ENCODE measurements at places on chromosomes 5 and 9. TPM values are rescaled to one million over a fixed set of nuclear protein-coding genes. Genes with fewer than 3 reads are reported as not detected.

- DNase-seq: no peak
Observed at GRCh38 chr5:852431-853401, 1.9 kb upstream of the ZDHHC11 start.

GRCh38 chr5:91535499-91535898 is 152.4 kb upstream of the ARRDC3 start:
- DNase-seq: no peak

GRCh38 chr5:56763711-56764466 is 51.5 kb upstream of the MAP3K1 start:
- DNase-seq: no peak

Gene EQTN
- 0.53 TPM for total RNA-seq

Gene AGXT2
- total RNA-seq: not detected

- DNase-seq: no peak
Observed at GRCh38 chr5:181107699-181108098, 23.3 kb downstream of the OR2V1 start.

Gene SPINK7
- not detected for total RNA-seq

Gene REEP2
- total RNA-seq: 1.0 TPM

DNA sequence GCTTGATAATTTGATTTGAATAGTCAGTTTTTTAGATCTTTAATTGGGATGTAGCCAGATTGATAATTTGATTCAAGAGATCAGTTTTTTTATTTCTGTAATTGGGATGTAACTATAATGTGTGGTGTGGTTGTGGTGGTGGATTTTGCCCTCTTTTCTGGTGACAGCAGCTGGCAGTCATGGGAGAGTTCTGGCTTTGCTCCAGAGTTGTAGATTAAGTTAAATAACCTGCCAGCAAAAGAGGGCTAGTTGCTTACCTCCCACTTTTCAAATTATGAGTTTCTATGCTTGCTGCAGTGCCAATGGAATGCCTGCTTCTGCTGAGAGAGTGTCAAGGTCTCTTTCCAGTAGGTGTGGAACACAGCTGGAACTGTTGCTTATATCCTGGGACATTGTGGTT is 315.1 kb downstream of the CCDC171 start:
- DNase-seq: peak; percentile 49

Gene DND1
- total RNA-seq: 1.1 TPM

DNA sequence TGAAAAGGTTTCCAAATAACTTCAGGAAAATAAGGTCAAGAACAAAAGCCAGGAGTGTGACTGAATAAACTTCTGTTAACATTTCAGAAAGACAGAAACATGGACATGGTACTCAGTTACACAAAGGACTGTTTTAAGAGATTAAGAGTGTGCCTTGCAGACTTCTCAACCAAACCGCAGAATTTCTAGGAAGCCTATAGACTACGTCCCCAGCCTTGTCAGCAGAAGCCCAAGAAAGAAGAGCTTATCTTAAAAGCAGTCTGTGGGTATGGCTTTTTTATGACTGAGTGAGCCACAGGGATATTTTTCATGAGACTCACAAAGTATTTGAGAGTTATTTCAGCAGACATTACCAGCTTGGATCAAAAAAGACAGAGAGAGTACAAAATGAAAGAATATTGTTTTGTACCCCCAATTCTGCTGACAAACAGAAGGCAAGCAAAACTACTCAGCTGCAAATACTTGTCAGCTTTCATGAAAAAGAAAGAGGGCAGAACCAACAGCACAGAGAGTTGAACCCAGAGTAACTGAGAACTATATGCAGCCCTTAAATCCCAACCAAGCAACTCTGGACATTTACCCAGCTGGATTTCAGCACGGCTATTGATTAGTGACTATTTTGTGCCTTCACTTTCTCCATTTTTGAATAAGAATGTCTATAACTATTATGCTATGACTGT is 711.0 kb upstream of the CTNND2 start:
- no peak for DNase-seq

DNA sequence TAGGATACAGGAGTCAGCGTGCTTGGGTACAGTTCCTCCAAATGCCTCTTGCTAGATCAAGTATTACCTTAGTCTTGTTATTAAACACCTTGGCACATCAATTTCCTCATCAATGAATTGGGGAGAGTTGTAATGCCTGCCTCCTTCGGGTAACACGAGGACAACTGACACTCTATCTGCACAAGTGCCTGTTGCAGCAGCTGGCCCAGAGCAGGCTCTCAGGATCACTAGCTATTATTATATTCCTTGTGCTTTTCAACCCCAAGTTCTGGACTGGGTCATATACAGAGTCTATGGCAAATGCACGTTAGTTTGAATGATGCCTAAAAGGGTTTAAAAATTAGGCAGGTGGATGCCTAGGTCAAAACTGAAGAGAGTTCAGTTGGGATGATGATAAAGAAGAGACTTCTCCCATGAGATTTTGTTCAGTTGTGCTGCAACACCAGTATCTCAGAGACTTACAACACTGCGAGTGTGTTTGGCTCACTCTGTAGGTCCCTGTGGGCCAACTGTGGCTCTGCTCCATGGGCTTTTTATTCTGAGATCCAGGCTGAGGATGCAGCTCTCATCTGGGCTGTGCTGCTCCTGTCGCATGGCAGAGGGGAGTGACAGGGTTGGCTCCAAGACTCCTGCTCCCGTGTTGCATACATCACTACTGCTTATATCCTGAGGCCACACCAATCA is 41.1 kb upstream of the TEX48 start:
- DNase-seq: no peak

- DNase-seq: no peak
Observed at GRCh38 chr5:73831066-73831465, 205.1 kb downstream of the ARHGEF28 start.

Data from mucosa of descending colon (tissue), 3 donors.